Spinal cord (tissue), 10 donors: ENCODE measurements at places on chromosomes 3 and 15. TPM values are rescaled to one million over a fixed set of nuclear protein-coding genes. Genes with fewer than 3 reads are reported as not detected.

SLC22A13 gene
- 0.40 TPM for total RNA-seq

NR2E3 gene
- total RNA-seq, result 0.72 TPM

CELSR3 gene
- 10.3 TPM for total RNA-seq

OXSR1 gene
- 36.1 TPM for total RNA-seq

ZPLD1 gene
- 1.8 TPM for total RNA-seq

ERICH6 gene
- total RNA-seq, result 0.33 TPM

SI gene
- total RNA-seq, result 0.10 TPM

DNASE1L3 gene
- 3.7 TPM for total RNA-seq

AQP9 gene
- 5.6 TPM for total RNA-seq

ROBO2 gene
- 75.0 TPM for total RNA-seq

UROC1 gene
- 0.06 TPM for total RNA-seq

SRGAP3 gene
- total RNA-seq, result 46.1 TPM

CSPG5 gene
- 78.2 TPM for total RNA-seq

RNU5B-1 gene
- not detected for total RNA-seq

RASGRP1 gene
- total RNA-seq, result 6.0 TPM

STAB1 gene
- total RNA-seq, result 79.7 TPM

TNFSF10 gene
- 19.1 TPM for total RNA-seq

FSTL1 gene
- total RNA-seq, result 722 TPM

FAM3D gene
- 0.39 TPM for total RNA-seq

ADAMTS7 gene
- 7.6 TPM for total RNA-seq

PLA1A gene
- total RNA-seq, result 0.69 TPM

SNTN gene
- 0.59 TPM for total RNA-seq

SPESP1 gene
- 7.6 TPM for total RNA-seq

IGSF11 gene
- 41.7 TPM for total RNA-seq

SPINK8 gene
- not detected for total RNA-seq

AGBL1 gene
- total RNA-seq, result 0.55 TPM

IGSF10 gene
- 13.1 TPM for total RNA-seq

CCK gene
- total RNA-seq, result 17.5 TPM

C2CD4B gene
- 3.8 TPM for total RNA-seq

UBE2E2 gene
- 38.8 TPM for total RNA-seq

CPNE4 gene
- total RNA-seq, result 12.9 TPM

GOLGA6L4 gene
- 2.4 TPM for total RNA-seq

TRIM42 gene
- not detected for total RNA-seq

FGF12 gene
- 34.1 TPM for total RNA-seq

SPSB4 gene
- total RNA-seq, result 8.1 TPM

C3orf52 gene
- total RNA-seq, result 2.1 TPM

RYR3 gene
- 15.7 TPM for total RNA-seq

TEX9 gene
- 22.4 TPM for total RNA-seq

SUCLG2 gene
- 29.2 TPM for total RNA-seq

POC1A gene
- total RNA-seq, result 3.9 TPM

CCR2 gene
- total RNA-seq, result 0.44 TPM

SECISBP2L gene
- total RNA-seq, result 169 TPM

ATP1B3 gene
- total RNA-seq, result 204 TPM

KLF15 gene
- total RNA-seq, result 15.8 TPM

ETV5 gene
- 19.1 TPM for total RNA-seq

CAPN3 gene
- 34.6 TPM for total RNA-seq

SEMA3F gene
- total RNA-seq, result 9.1 TPM

INSYN1 gene
- total RNA-seq, result 24.2 TPM

IL5RA gene
- total RNA-seq, result 5.7 TPM

GP9 gene
- 0.72 TPM for total RNA-seq
